Transverse colon (tissue), 4 donors: ENCODE measurements at places on chromosomes 2 and 18. TPM values are rescaled to one million over a fixed set of nuclear protein-coding genes. Genes with fewer than 3 reads are reported as not detected.

CCDC102B gene
- 6.0 TPM for total RNA-seq

RAPGEF4 gene
- 12.3 TPM for total RNA-seq

NAT8 gene
- not detected for total RNA-seq

CDK15 gene
- 0.79 TPM for total RNA-seq

GPR75 gene
- total RNA-seq, result 7.4 TPM

NFE2L2 gene
- 41.6 TPM for total RNA-seq

RBM44 gene
- 0.27 TPM for total RNA-seq

CNRIP1 gene
- total RNA-seq, result not detected

PROKR1 gene
- total RNA-seq, result not detected

GRCh38 chr2:70557171-70557838 is 3.7 kb upstream of the TGFA start:
- DNase-seq, result peak; percentile 67

DNA sequence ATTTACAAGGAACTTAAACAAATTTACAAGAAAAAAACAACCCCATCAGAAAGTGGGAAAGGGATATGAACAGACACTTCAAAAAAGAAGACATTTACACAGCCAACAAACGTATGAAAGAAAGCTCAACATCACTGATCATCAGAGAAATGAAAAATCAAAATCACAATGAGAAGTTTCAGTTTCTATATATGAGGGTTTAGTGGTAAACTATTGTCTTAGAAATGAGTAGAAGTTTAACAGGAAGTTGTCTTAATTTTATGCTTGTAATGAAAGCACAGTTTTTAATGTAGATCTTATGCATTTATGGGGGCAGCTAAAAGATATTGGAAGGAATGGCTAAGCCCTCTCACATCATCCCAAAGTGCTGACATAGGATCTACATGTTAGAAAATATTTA is 325.4 kb downstream of the ERBB4 start:
- no peak for DNase-seq

- DNase-seq, result no peak
Observed at GRCh38 chr18:60339018-60339417, 33.6 kb downstream of the MC4R start.

- no peak for DNase-seq
Observed at GRCh38 chr18:77970814-77971213, 721.2 kb downstream of the GALR1 start.

GRCh38 chr2:80591233-80591632 is 286.7 kb upstream of the LRRTM1 start:
- no peak for DNase-seq

DNA sequence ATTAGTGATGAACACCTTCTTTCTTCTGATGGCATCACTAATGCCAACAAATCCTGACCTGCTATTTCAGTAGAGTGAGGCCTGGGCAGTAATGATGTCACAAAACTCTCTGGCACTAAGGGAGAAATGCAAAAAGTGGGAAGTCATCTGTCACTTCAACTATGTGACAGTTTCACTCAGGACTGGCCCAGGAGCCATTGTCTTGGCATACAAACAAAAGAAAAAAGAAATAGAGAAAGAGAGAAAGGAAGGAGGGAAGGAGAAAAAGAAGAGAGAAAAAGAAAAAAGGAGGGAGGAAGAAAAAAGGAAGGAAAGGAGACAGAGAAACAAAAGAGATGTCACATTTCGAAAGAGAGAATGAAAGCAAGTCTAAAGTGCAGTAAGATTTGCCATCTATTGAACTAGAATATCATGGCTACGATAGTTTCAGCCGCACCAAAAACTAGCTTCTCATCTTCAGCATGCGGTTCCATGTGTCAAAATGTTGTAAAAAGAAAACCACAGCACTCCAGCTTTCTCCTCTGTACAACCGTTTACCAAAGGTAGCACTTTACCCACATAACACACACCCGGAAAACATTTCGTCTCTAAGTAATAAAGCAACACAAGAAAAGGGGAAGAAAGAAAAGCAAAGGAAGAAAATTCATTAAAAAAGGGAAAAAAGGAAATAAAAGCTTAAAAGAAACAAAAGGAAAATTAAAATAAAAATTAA is 50.1 kb downstream of the CD226 start:
- DNase-seq, result no peak

DNA sequence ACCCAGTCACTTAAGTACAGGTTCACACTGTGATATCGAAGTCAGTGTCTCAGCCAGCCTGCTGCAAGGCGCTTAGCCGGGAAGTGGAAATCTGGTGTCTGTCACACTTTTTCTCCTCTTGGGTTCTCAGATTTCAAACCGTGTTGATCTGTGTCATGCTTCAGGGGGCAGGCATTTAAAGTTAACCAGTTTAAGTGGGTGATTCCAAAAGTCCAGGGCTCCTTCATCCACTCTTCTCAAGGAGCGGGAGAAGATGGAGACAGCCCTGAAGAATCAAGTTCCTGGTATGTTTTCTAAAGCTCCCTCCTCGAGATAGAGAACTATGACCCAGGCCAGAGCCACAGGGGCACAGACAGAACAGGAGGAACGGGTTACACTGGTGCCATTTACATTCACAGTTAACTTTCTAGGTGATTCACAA is 331.7 kb downstream of the GBX2 start:
- no peak for DNase-seq

DNA sequence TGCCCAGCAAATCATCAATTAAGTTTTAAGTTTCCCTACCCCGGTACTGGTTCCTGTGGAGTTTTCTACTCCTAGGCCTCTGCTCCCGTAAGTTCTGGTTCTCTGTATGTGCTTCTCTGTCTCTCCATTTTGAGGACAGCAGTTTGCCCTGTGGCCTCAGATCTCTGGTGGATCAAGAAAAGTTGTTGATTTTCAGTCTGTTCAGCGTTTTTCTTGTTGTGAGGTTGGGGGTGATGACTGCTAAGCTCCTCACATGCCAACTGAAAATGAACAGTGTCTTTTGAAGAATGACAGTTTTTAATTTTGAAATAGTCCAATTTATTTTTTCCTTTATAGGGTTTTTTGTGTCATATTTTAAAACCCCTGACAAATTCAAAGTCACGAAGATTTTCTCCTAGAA is 31.7 kb downstream of the PROC start:
- DNase-seq, result no peak

DNA sequence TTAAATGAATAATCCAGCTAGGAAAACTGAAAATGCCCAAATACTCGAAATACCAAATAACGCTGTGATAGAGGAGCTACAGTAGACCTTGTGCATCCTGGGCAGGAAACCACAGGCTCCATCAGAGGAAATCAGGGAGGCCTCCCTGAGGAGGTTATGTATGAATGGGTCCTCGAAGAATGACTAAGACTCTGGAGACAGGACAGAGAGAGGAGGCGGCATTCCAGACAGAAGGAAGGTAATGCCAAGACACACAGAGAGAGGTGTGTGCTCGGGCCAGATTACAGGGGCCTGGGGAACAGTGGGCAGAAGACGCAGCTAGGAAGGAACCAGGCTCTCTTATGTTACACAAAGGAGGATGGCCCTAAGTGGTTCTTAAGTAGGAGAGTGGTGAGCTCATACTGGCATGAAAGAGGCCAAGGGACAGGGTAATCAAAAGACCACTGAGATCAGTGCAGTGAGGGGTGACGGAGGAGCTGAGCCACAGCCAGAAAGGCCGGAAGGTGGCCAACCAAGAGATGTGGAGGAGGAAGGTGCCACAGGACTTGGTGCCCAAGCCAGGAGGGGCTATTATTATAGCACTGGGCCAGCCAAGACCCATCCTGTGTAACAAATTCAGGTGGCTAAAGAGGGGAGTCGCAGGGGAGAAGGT is 9.9 kb downstream of the ST3GAL5 start:
- DNase-seq, result no peak

DNA sequence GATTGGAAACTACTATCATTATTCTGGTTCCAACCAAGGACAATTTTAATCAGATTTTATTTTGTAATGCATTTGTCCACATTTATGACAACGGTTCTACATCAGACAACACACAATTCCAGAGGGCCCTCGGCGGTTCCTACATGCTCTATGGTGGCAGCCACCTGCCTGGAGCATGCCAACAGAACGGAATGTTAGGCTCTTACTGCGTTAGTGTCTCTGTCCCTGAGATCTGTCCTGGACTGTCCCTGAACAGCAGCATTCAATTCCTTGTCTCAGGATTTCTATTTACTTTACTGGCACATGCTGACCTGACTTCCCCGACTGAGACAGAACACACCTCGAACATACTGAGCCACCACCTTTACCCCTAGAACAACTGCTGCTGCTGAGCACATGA is 117.7 kb downstream of the CCBE1 start:
- no peak for DNase-seq

DNA sequence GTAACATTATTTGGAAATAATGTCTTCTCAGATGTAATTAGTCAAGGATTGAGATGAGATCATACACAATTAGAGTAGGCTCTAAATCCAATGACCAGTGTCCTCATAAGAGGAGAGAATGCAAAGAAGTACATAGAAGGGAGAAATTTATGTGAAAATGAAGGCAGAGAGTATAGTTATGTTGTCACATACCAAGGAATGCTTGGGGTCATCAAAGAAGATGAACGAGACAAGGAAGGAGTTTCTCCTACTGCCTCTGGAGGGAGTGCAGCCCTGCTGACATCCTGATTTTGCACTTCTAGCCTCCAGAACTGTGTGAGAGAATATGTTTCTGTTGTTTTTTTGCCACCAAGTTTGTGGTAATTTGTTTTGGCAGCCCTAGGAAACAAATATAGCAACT is 100.1 kb downstream of the GALNT13 start:
- no peak for DNase-seq

DNA sequence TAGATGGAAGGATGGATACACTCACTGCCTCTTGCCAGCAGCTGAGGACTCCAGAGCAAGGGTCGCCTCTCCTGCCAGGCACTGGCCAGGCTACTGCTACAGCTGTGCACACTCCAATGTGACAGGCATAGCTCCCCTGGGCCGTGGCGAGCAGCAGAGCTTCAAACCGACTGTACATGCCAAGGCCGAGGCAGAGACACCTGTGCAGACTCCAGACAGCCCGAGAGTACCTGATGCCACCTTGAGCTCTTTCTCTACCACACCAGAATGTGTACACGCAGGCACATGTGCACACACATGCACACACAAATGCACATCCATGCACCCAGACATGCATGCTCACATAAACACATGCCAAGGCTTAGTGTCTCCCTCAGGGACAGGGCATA is 508.3 kb upstream of the MYT1L start:
- DNase-seq, result no peak

GRCh38 chr2:85922199-85922598 is 33.4 kb upstream of the ST3GAL5 start:
- DNase-seq, result no peak

- no peak for DNase-seq
Observed at GRCh38 chr18:35179906-35180305, 60.9 kb upstream of the ZNF397 start.

DNA sequence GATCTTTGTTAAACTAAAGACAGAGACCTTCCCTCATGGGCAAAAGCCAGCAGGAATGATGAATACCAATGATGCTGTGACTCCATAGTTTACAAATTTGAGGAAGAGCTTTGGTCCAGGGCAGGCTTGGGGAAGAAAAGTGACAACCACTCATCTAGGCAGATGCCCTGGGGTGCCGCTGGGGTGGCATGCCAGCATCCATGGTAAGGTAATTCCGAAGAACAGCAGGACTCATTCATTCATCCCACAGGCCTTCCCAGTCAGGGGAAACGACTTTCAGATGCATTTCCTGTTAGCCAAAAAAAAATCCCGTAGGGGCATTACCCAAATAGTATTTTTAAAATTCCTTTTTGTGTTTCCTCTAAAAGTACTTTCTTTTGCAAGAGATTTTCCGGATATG is 180.7 kb upstream of the SERPINE2 start:
- no peak for DNase-seq

DNA sequence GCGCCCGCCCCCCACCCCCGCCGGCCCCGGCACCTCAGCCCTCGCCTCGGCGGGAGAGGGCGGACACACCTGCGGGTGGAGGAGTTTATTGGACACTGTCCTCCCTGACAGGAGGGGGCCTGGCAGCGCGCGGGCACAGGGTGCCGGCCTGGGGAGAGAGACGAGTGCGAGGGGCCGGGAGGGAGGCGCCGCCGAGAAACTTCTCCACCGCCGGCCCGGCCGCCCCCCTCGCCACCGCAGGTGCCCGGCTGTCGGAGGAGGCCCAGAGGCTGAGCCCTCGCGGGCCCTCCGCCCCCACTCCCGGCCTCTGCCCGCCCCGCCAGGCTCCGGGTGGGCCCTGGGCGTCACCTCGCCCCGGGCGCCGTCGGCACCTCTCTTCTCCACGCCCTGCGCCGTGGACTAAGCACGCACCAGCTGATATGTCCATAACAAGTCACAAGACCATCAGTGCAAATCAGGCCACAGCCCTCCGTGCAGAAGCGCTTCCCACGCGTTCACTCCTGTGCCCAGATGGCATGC is 311.3 kb downstream of the CELF4 start:
- no peak for DNase-seq

GRCh38 chr2:202034249-202035088 is 814 bp downstream of the FZD7 start:
- peak; percentile 21 for DNase-seq

GRCh38 chr2:43852196-43852730 is 13.5 kb downstream of the ABCG8 start:
- no peak for DNase-seq

GRCh38 chr2:219026946-219027345 is 14.4 kb downstream of the CFAP65 start:
- DNase-seq, result no peak

DNA sequence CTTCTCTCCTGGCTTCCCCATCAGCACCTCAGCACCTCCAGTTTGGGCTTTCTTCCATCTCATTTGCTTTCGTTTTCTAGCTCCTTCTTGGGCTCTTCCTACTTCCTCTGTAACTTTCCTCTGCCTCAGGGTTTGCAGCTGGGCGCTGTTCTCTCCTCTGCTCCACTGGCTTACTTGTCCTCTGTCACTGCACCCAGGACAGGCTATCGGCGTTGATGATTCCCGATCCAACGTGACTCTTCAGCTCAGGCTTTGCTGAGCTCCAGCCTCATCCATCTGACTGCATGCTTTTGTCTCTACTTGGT is 362.4 kb downstream of the CYRIA start:
- DNase-seq, result no peak

DNA sequence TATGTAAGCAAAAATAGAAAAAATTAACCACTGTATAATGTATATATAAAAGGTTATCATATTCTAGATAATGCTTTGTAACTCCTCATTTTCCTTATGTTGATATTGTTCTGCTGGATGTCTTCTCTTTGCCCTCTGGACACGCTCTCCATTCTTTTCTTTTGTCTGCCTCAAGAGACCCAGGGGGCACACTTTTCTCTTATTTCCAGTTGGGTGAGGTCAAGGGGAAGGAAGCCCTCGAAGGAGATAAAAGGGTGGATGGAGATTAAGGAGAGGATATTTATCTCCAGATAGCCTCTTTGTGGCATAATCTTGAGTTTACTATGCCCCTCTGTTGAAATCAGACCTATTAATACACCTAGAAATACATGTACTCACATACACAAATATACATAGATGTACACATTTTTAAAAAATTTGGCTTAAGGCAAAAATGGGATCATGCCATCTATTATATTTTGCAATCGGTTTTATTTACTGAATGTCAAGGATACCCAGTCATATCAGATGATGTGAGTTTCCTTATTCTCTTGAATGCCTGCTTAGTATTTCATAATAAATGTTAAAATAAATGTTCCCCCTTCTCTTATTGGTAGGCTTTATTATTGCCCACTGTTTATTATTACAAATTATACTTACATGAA is 65.3 kb downstream of the LCLAT1 start:
- DNase-seq, result no peak
